ENCODE measurements at places on chromosomes 2 and 18. TPM values are rescaled to one million over a fixed set of nuclear protein-coding genes. Genes with fewer than 3 reads are reported as not detected.

GRCh38 chr2:178829299-178829960 is 22.2 kb upstream of the TTN start:
- DNase-seq: no peak

DNA sequence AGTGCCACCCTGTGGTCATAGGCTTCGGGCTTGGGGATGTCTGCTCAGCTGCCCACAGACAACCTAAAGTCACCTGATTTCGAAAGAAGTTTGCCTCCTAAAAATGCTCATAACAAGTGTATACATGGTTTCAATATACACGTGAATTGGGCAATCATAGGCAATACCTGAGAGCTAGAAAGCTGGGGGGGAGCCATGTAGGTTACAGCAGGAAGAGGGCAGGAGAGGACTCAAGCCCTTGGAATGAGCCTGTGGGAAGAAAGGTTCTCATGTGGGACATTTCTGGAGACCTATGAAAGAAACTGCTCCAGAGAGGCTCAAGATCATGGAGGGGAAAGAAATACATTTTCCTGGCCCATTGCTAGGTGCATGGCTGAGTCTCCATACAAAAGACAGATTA is 109.7 kb downstream of the ACOXL start:
- no peak for DNase-seq

- no peak for DNase-seq
Observed at GRCh38 chr2:188956961-188957360, 17.2 kb upstream of the COL3A1 start.

DNA sequence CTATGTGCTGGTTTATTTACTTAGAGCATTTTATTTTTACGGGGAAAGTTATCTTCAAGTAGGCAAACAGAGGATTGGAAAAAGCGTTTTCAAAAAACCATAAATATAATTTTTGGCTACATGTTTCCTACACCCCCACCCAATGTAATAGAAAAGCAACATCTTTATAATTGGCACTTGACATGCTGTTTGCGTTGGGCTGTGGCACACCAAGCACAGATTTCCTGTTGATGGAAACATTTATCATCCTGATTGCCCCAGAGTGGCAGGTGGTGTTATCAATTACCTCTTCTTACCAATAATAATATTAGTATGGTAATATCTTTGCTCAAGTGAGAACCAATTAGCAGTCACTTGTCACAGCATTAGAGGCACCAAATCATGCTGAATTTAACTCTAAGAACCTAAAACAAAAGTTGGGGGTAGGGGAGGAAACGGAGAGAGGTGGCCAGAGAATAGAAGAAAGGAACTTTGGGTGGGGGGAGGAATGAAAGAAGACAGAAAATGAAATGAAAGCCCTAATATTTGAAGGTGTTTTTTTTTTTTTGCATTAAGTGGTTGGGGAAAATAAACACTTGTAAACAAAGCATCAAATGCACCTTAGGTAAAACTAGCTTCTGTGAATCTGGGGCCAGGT is 3.8 kb upstream of the SALL3 start:
- DNase-seq: no peak

GRCh38 chr2:8219631-8220355 is 462.1 kb upstream of the ID2 start:
- peak; percentile 87 for DNase-seq

Gene WDR7
- polyA plus RNA-seq: 3.7 TPM

Gene SLC9A4
- 0.04 TPM for polyA plus RNA-seq

Gene HTR2B
- polyA plus RNA-seq: 0.73 TPM

Gene GNLY
- 4.2 TPM for polyA plus RNA-seq

Gene NTSR2
- polyA plus RNA-seq: 0.04 TPM
